ENCODE measurements at places on chromosomes 5 and 9.
A peak's percentile ranks its signal among the peaks of the same experiment; 100 is the strongest.

- 0 out of 2 replicates have a peak, but pooled peaks cover 2% of the 10 kb centered on the region for H3K36me3 ChIP-seq
- DNase-seq: no peak
- no peak overlapping the region for H3K27ac ChIP-seq
Measured at GRCh38 chr9:97359147-97359546, 51.7 kb downstream of the CCDC180 start.

DNA sequence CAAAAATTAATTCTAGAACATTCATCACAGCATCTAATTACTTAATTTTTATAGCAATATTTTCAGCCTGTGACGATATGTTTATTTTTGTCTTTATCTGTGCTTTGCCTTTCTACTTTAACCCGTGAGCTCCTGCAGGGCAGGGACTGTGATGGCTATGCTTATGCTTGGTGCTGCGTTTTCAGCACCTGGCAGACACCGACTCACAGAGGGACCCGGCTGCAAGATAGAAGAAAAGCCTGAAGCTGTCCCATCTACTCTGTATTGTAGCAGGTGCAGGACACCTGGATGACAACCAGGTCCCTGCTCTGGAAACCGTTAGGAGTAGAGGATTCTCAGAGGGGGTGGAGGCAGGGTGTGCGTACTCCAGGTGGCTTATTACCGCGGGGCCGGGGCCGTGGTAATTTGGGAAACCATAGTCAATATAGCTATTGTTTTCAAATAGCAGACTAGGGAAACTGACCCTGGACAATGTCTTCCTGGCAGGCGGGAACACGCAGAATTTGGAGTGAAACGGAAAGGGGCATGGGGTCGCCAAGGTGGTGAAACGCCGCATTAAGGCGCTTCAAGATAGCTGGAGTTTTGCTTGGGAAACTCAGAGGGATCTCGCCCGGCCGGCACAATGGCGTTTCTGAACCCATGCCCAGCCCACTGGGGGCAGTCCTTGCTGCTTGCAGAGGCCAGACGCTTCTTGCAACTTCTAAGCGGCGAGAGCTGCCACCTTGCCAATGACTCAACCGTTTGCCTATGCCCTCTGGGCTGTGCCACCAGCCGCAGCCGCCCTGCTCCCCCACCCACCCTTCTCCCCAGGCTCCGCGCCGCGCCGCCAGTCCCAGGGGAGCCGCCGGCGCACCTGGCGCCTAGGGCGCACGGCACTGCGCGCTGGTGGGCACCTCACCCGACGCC lies 140.1 kb upstream of the PALM2AKAP2 start:
- no peaks in the 10 kb centered on the region for H3K36me3 ChIP-seq
- no peaks in the 10 kb centered on the region for H3K4me1 ChIP-seq
- no peak overlapping the region for H3K27ac ChIP-seq
- H3K27me3 ChIP-seq: peaks cover 61% of the 10 kb centered on the region

- H3K27me3 ChIP-seq: no peaks in the 10 kb centered on the region
- H3K4me3 ChIP-seq: no peak overlapping the region
- DNase-seq: no peak
- H3K4me1 ChIP-seq: no peaks in the 10 kb centered on the region
Measured at GRCh38 chr5:21931116-21931515, 922.0 kb downstream of the CDH12 start.

DNA sequence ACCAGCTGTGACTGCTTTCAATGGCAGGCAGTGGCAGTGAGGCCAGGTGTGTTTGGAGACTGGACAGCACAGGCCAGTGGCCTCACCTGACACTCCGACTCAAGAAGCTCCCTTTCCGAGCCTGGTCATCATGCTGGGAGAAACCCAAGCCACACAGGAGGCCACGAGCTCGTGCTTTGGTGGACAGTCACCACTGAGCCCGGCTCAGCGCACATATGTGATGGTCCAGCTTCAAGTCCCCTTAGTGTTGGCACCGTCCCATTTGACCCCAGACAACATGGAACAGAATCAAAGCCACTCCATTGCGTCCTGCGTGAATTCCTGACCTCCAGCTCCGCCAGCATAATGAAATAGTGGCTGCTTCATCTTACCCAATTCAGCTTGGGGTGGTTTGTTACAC lies 64.0 kb upstream of the PPP1R26 start:
- no peak for DNase-seq
- no peaks in the 10 kb centered on the region for H3K27me3 ChIP-seq
- H3K36me3 ChIP-seq: no peaks in the 10 kb centered on the region
- peaks cover 3% of the 10 kb centered on the region for H3K4me1 ChIP-seq
- H3K4me3 ChIP-seq: no peak overlapping the region

DNA sequence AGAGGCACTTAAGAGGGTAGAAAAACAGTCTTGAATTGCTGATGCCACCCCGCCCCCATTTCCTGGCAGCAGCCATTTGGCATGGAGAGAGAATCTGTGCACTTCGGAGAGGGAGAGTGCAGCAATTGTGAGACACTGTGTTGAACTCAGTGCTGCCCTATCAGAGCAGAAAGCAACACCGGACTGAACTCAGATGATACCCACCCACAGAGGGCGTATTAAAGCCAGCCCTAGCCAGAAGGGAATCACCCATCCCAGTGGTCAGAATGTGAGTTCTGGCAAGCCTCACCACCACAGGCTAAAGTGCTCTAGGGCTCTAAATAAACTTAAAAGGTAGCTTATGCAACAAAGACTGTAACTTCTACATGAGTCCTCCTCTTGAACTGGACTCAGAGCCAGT lies 88.4 kb upstream of the RGS7BP start:
- no peaks in the 10 kb centered on the region for H3K36me3 ChIP-seq
- no peaks in the 10 kb centered on the region for H3K4me1 ChIP-seq
- no peak overlapping the region for H3K27ac ChIP-seq
- H3K4me3 ChIP-seq: no peak overlapping the region

DNA sequence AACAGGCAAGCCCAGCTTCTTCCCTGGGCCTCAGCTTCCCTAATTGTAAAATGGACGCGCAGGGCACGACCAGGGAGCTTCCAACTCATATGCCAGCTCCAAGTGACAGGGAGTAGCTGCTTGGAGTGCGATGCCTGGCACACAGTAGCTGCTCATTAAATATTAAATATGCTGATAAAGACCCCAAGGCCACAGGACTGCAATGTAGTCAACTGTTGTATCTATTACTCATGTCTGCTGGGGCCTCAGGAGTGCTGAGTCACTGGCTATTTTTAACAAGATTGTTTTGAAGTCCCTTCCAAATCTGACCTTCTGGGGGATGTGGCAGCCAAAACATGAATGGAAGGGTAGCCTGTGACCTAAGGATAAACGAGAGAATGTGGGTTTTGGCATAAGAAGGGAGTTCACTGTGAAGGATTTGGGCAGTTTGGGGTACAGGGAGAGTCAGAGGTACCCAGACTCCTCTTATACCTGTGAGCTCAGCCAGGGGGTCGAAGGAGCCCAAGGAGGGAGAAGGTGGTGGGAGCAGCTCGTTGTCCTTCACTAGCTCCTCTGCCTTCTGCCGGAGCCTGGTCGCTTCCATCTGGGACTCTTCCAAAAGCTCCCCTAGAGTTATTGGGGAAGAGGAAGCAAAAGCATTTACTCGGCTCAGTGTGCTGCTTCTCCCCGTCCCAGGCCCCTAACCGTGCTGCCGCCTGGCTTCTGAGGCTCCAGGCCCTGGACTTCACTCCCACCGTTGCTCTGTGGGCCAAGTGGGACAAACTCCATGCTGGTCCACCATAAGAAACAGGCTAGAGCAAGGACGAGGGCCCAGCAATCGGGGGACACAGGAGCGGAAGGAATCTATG lies 17.5 kb downstream of the TNIP1 start:
- H3K4me1 ChIP-seq: peaks cover 13% of the 10 kb centered on the region
- H3K36me3 ChIP-seq: peaks cover 14% of the 10 kb centered on the region
- no peak overlapping the region for H3K27ac ChIP-seq
- H3K27me3 ChIP-seq: no peaks in the 10 kb centered on the region
- H3K4me3 ChIP-seq: peak overlapping the region; percentile 32

Data from HCT116 (cell line).